ENCODE measurements at places on chromosomes 4 and X. TPM values are rescaled to one million over a fixed set of nuclear protein-coding genes. Genes with fewer than 3 reads are reported as not detected.

HAND2 gene
- total RNA-seq, result 15.3 TPM

PF4V1 gene
- total RNA-seq, result 2.6 TPM

COL25A1 gene
- total RNA-seq, result 0.25 TPM

GAGE12E gene
- not detected for total RNA-seq

LUZP4 gene
- total RNA-seq, result not detected

RHOXF2 gene
- total RNA-seq, result not detected

SAGE1 gene
- not detected for total RNA-seq
